ENCODE measurements at places on chromosomes 7 and 10.

DNA sequence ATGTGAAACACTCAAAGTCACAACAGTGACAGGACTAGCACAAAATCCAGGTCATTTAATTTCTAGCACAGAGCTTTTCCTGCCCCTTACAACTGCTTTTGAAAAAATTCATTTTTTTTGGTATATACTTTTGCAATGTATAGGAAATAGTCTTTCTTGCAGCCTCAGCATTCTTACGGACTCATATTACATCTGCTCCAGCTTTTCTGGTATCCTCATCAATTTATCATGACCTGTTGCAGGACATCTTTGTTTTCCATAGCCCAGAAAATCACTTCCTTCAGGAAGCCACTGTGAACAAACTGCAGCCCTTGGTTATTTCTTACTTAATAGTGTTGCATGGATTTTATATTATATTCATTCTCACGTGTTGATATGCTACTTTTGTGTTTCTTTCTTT lies 347.9 kb upstream of the MTPN start:
- no peak for DNase-seq

- no peak for DNase-seq
Observed at GRCh38 chr7:92727755-92728154, 108.6 kb downstream of the CDK6 start.

DNA sequence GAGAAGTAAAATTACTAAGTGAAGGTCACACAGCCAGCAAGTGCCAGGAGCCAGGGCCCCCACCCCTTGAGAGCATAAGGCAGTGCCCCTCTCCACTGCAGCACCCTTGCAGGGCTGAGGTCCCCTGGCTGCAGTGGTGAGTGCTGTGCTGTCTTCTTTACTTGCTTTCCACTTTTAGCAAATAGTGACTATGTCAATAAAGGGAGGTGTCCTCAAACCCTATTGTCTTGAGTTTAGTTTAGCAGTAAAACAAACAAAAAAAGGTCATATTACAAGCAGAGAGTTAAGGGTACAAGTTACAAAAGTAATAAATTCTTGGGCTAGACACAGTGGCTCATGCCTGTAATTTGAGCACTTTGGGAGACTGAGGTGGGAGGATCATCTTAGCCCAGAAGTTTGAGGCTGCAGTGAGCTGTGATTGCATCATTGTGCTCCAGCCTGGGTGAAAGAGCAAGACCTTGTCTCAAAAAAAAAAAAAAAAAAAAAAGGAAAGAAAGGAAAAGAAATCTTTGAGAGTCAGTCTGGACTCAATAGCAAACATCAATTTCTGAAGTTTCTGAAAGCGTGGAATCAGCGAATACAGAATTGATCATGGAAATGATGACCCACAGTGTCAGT lies 39.0 kb upstream of the KIF5B start:
- DNase-seq: peak; percentile 38

GRCh38 chr7:98810153-98810802 lies 59.5 kb downstream of the TMEM130 start:
- DNase-seq: no peak

- DNase-seq: no peak
Observed at GRCh38 chr10:59718257-59718656, 8.6 kb upstream of the SLC16A9 start.

DNA sequence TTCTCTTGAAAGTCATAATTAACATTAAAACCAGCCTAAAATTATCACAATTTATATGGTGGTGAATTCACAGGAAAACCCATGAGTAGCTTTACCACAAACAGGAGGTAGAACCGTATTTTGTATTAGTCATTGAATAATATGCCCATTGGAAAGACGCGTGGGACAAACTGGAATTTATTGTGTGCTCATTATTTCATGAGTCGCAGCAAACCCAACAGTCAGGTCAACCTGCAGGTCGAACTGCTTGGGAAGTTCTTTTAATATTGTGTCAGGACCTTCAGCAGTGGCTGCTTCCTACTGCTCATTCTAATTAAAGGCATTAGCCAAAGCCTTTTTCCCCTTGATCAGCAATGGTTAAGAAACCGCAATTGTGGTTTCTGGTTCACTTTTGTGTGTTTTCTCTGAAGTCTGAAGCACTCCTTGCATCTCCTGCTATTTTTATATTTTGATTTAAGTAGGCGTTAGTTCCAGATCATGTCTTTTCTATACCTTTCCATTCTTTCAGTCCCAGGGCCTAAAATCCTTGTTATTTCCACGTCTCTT lies 100.1 kb downstream of the RAB11FIP2 start:
- peak; percentile 39 for DNase-seq

DNA sequence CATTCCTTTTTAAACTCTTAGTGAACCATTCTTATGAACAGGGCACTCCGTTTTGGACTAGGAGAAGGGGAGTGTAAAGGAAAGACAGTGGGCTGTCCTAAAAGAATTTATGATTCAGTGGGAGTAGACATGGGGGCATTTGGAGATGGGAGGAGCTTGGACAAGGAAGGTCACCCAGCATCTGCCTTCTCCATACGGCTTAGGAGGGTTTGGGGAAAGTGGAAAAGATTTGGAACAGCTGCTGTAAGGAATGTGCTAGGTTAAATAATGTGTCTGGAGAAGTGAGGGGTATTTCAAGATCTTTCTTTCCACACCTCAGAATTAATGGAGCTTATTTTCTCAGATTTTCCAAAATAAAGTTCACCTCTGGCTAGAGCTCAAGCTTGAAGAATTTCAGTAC lies 24.0 kb downstream of the SLC35G1 start:
- no peak for DNase-seq

GRCh38 chr10:114346176-114347031 lies 57.9 kb downstream of the AFAP1L2 start:
- no peak for DNase-seq

GRCh38 chr7:67950321-67951083 lies 953.9 kb downstream of the TYW1 start:
- no peak for DNase-seq

- DNase-seq: no peak
Observed at GRCh38 chr7:33792041-33792440, 113.3 kb upstream of the BMPER start.

DNA sequence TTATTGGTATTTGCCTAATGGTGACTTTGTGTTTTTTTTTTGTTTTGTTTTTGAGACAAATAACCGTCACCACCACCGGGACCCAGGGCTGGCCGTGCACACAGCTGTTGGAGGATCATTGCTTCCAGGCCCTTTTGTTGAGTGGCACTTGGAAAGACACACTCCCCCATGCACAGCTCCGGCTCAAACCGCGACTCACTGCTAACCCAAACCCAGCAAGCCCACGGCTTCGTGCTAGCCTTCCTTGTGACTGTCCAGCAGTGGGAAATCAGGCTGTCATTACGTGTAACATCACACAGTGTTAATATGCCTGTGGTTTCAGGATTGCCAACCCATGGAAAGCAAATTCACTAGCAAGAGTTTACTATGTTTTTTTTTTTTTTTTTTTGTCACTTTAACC lies 17.4 kb downstream of the BNIP3 start:
- no peak for DNase-seq

DNA sequence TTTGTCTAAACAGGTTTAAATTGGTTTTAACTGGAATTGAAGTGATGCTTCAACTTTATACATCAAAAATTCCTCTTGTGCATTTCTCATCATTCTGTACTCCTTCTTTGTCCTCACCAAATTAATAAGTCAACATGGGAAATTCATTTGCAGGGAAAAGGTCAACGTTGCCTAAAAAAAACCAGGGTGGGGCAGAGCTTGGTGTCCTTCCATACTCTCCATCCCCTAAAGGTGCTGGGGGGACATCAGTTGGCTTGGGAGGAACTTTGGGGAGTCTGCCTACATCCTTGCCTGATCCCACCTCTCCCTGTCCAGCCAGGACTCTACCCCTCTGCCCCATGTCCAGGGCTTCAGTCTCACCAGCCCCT lies 34.1 kb upstream of the SLC26A3 start:
- DNase-seq: no peak

GRCh38 chr7:11540271-11540761 lies 291.7 kb downstream of the THSD7A start:
- DNase-seq: no peak

GRCh38 chr10:128095027-128095752 lies 31.0 kb downstream of the MKI67 start:
- DNase-seq: no peak

GRCh38 chr7:140062118-140062527 lies 628 bp downstream of the PARP12 start:
- DNase-seq: no peak

DNA sequence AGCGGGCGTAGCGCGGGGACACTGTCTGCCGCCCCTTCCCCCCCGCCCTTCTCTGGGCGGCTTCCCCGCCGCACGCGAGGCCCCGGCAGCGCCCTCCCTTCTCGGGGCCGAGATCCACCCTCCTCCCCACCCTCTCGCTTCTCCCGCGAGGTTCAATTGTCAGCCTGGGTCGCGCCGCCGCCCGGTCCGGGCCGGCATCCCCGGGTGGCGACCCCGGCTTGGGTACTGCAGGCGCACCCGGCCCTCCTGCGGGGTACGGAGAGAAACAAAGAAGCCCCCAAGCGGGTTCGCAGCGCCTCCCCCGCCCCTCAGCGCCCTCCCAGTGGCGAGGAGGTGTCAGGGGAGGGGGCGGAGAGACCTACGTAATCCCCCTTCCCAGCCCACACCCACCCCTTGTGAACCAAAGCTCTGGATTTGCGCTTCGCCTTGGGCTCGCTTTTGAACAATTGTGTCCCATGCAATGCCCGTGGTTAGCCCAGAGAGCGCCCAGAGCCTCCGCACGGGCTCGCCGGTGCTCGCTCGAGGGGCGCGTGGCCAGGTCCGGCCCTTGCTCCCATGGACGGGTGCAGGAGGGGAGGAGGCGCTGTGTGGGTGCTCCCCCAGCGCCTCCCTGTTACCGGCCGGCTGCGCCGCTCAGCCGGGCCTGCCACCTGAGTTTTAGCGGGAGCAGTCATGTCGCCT lies 634 bp downstream of the HECW1 start:
- peak; percentile 8 for DNase-seq

DNA sequence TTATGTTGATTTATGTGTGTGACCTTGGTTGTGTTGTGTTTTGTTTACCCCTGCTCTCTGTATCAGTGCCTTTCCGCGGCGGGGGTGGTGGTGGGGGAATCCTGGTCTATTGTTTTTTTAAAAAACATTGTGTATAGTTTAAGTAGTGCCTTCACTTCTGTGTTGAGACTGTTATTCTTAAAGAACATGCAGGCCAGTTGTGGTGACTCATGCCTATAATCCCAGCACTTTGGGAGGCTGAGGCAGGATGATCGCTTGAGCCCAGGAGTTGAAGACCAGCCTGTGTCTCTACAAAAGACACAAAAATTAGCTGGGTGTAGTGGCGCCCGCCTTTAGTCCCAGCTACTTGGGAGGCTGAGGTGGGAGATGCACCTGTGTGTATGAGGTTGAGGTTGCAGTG lies 429.0 kb upstream of the LRGUK start:
- no peak for DNase-seq

- DNase-seq: no peak
Observed at GRCh38 chr10:99711129-99711719, 20.7 kb downstream of the COX15 start.

DNA sequence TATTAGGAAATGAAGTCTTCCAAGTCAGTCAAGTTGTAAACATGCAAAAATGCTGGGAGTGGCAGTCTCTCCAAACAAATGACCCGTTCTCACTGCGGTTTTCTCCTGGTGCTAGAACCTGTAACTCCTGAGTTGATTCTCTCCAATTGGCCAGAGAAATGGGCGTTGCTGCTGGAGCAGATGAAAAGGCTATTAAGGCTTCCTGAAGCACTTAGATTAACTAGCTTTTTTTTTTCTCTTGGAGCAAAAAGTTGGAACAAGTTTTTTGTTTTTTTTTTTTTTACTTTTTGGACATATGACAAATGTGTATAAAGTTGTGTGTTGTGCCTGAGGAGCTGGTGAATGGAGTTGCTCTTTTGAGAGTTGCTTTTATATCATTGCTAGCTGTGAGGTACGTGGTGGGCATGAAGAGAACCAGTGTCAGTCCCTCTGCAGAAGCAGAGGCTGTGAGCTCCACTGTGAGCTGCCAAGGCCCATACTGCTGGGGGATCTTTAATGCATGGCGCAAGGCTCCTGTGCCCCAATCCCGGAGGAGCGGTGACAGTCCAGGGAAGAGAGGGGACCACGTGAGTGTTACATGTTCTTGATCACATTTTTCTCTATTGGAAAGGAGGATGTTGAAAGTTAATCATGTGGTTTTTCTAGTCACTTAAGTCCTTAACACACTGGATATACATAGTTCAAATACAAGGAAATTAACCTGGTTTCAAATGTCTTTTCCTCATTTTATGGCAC lies 393.6 kb upstream of the GALNT17 start:
- DNase-seq: peak; percentile 86

DNA sequence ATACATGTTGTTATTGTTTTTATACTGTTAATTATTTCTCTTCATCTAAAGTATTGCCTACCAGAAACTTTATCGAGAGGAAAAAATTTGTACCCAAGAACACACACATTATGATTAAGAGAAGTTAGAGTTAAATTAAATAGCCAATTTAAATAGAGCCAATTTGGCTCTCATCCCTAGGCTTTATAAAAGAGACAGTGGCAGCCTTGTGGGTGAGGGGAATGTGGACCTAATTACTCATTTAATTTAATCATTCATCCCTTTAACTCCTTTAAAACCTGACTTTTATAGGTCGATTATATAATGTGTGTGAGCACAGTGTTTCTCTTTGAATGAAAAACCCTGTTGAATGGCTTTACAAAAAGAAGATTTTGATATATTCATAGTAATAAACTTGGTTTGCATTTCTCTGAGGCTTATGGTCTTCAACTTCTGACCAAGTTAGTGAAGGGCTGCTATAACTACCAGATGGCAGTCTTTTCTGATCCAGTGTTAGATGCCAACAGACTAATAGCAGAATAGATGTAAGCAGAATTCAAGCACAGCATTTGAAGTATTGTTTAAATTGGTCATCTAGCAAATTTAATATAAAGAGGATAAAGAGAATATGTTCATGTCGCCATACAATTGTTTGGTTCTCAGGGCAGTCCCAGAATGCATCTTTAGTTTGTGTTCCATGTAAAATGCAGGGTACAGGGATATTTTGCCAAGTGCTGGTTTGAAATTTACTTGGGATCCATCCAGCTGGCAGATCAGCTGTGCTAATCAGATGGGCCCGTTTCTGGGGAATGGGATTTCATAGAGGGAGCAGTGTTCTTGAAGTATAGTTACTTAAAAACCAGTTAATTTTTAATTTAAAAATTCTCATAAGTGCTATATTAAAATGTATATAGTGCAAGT lies 25.3 kb downstream of the ADD3 start:
- DNase-seq: no peak

GRCh38 chr10:100043796-100044195 lies 34.0 kb upstream of the DNMBP start:
- no peak for DNase-seq

- DNase-seq: no peak
Observed at GRCh38 chr10:26441491-26442214, 3.5 kb downstream of the APBB1IP start.

- no peak for DNase-seq
Observed at GRCh38 chr7:140269004-140269638, 92.3 kb upstream of the KDM7A start.
